ENCODE measurements at places on chromosomes 1 and 21. TPM values are rescaled to one million over a fixed set of nuclear protein-coding genes. Genes with fewer than 3 reads are reported as not detected.

ENAH gene
- total RNA-seq, result 104 TPM

PTGER3 gene
- total RNA-seq, result under 0.01 TPM

SERPINC1 gene
- total RNA-seq, result not detected

TFF2 gene
- total RNA-seq, result not detected

OR2L3 gene
- not detected for total RNA-seq

MANEAL gene
- total RNA-seq, result 0.75 TPM

ADGRL4 gene
- 201 TPM for total RNA-seq

PBXIP1 gene
- total RNA-seq, result 90.7 TPM

LY9 gene
- total RNA-seq, result not detected

ADGRL2 gene
- 63.3 TPM for total RNA-seq
